ENCODE measurements at places on chromosomes 7 and 10.

DNA sequence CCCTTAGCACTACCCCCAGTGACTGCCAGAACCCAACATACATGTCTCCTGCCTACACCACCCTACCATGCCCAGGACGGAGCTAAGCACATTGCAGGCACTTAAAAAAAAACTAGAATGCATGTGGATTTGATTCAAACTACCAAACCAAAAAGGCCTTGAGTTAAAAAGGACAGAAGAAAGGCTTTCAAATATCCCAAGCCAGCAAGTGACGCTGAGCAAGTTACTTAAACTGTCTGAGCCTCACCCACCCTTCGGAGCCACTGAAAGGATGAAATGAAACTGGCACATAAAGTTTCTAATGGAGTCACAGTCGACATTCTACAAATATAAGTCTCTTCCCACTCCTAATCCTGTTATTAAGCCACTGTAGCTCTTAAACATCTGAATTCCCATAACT, 1.8 kb downstream of the CPXM2 start:
- DNase-seq: no peak

- DNase-seq: no peak
Observed at GRCh38 chr7:21076574-21076973, 289.9 kb upstream of the SP8 start.

- DNase-seq: no peak
Observed at GRCh38 chr7:30931929-30932540, 20.4 kb downstream of the AQP1 start.

DNA sequence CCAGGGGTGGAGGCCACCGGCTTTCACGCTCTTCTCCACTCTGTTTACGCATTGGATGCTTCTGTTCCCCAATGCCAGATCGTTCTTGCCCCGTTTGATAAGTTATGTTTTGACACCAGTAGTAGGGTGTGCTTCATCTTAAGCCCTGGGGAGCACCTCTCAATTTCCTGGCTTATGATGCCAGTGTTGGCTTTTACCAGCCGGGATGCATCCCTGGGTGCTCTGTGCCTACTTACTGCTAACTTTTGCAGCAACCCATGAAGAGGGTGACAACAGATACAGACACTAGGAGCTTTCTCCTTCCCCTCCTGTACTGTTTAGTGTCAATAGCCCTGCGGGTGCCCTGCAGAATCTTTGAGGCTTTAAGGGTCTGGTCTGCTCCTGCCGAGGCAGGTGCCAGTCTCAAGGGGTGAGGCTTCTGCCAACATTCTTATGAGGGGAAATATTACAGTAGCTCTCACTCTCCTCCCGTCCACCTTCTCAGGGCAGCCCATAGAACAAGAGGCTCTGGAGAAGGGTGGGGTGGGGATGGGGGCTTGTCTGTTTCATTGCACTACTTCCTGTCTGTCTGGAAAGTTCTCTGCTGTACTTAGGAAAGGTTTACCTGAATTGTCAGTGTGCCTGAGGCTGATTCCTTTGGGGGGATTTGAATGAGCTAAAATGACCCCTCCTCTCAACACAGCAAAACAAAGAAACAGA, 23.3 kb downstream of the ADCY1 start:
- DNase-seq: no peak

DNA sequence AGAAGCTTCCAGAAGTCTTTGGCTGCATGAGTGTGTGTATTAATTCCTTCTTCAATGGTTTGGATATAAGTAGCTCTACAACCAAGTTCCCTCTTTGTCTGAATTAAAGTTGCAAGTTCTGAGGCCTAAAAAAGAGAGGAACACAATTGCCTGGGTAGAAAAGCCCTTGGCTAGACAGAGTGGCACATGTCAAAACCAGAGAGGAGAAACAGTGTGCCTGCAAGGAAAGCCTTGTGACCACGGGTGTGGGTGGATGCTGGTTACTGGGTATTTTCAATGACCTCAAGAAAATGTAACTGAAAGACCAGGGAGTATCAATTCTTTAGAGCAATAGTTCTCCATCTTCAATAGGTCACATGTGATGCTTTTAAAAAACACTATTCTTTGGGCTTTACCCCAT, 148.3 kb downstream of the SVIL start:
- no peak for DNase-seq

- DNase-seq: no peak
Observed at GRCh38 chr7:20200361-20200760, 16.8 kb downstream of the MACC1 start.

DNA sequence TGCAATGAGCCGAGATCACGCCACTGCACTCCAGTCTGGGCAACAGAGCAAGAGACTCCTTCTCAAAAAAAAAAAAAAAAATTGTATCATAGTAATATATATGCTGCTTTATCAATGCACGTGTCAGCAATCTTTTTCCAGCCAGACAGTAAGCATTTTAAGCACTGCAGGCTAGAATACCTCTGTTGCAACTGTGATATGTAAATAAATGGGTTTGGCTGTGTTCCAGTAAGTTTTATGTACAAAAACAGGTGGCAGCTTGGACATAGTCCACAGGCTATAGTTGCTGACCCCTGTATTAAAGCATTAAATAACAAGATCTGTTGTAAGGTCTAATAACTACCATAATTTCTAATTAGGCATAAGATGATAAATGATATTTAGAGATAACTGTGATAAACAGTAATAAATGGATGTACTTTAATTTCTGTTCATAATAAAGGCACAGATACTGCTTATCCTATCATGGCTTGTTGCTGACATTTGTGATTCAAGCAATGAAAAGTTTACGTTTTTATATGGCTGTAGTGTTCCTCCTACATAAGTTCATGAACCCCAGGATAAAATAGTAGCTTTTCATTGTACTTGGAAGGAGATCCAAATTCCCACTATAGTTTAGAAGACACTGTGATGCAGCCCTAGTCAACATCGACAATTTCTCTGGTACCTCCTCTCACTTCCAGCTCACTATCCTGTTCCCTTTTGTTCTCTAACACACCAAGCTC, 161.4 kb downstream of the ELMO1 start:
- no peak for DNase-seq

DNA sequence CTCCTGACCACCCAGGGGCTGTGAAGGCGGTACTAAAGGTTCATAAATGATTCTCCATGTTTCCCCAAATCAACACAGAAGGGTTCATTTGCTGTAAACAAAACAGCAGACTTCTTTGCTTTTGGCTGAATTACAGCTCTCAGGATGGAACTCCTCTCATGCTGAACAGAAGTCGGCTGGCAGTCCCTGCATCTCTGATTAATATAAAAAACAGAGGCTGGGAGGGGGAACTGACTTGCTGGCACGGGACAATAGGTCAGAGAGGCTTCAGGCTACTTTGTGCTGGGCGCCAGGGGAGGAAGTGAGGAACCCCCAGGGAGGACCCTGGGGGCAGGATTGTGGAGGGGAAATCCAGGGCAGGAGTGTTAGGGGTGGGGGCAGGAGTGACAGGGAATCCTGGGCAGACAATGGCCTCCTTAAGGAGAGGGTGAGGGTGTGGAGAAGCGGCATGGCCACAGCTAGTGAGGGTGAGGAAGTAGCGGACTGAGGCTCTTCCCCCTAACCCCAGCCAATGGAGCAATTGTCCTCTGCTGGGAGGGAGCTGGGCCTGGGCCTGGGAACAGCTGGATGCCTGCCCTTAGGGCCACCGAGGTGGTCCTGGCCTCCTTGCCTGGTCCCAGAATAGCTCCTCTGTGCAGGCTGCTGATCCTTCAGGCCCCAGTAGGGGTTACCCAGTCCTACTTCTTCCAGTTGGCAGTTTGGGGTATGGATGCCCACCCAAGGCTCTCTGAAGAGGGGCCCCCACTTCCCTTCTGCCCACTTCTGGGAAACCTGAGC, 9.2 kb upstream of the SFRP5 start:
- no peak for DNase-seq

DNA sequence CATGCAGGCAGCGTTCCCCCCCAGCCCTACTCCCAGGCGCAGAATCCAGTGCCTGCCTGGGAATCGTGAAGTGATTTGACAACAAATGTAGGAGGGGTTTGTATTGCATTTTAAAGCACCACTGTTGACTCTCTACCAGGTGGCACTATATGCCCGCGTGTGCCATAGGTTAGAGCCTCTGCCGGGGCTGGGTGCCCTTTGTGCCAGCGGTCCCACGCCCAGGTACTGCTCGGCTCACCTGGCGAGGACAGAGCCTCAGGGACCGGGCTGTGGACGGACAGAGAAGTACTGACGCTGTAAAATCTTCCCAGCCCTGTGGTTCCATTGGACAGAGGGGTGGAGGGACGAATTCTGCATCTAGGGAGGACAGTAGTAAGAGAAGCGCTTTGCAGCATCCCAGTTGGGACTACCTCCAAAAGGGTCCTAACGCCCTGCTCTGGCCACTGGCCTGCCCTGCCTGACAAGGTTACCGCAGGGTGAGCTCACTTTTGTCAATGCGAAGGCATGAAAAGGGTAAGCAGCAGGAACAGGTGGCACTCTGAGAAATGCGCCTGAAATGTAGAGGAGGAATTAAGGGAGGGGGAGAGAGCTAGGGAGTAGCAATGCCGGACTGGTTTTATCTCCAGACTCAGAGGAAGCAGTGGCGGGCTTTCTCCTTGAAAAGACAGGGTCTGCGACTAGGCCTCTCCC, 788 bp upstream of the CACNA2D1 start:
- no peak for DNase-seq

GRCh38 chr7:69465262-69465661, 133.0 kb upstream of the AUTS2 start:
- DNase-seq: no peak

GRCh38 chr7:22108151-22108845, 162.6 kb upstream of the CDCA7L start:
- DNase-seq: no peak

DNA sequence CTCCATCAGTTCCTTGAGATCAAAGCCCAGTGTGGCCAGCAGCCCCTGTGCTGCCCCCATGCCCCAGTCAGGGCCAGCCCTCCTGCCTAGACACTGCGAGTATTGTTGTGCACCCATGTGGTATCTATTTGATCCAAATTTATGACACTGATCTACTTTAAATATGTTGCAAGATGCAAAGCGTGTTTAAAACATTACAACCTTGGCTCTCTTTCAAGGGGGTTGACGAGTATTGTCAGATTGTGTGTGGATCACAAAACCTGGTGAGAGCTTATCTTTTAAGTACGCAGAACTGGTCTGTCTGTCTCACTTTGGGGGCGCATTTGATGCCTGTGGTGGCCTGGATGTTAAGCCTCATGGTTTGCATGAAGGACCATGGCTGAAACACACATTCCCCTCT, 108.9 kb downstream of the COL13A1 start:
- DNase-seq: no peak

- peak; percentile 92 for DNase-seq
Observed at GRCh38 chr10:127148066-127148932, 48.1 kb downstream of the INSYN2A start.

- DNase-seq: no peak
Observed at GRCh38 chr7:5696346-5697110, 84.9 kb downstream of the RNF216 start.

- DNase-seq: no peak
Observed at GRCh38 chr7:81688622-81689411, 81.0 kb downstream of the HGF start.

DNA sequence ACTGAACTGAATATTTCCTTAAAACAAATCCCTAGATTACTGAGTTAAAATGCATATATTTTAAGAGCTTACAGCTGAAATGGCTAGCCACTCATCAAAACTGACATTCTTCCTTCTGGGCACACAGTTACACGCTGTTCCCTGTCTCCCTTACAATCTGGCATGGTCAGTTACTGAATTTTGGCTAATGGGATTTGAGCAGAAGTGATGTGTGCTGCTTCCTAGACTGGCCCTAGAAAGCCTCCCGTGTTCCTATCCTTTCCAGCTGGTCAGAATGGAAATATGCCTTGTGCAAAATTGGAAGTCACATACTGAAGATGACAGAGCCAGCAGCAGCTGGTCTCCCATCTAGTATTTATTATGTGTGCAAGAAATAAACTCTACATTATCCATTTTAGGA, 128.7 kb upstream of the NAMPT start:
- no peak for DNase-seq

DNA sequence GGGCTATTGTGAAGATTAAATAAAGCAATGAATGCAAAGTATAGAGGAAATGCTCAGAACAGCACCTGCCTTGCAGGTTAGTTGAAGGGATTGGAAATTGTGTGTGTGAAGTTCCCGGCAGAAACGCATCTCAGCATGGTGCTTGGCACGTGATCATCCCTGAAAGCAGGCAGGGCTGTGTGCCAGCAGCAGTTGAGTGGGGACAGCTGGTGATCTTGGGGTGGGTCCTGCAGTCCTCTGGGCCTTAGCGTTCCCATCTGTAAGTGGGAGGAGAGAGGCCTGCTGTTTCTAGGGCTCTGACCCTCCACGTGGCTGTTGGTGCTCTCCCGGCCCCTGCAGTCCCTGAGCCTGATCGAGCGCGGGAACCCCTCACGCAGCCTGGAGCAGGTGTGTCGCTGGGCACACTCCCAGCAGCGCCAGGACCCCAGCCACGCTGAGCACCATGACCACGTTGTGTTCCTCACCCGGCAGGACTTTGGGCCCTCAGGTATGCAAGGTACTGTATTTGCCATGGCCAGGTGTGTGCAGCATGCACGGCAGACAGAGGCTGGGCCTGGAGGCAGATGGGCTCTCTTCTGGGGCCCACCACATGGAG, 55.3 kb downstream of the TBATA start:
- no peak for DNase-seq

GRCh38 chr10:33967606-33968120, 633.2 kb upstream of the NRP1 start:
- no peak for DNase-seq

DNA sequence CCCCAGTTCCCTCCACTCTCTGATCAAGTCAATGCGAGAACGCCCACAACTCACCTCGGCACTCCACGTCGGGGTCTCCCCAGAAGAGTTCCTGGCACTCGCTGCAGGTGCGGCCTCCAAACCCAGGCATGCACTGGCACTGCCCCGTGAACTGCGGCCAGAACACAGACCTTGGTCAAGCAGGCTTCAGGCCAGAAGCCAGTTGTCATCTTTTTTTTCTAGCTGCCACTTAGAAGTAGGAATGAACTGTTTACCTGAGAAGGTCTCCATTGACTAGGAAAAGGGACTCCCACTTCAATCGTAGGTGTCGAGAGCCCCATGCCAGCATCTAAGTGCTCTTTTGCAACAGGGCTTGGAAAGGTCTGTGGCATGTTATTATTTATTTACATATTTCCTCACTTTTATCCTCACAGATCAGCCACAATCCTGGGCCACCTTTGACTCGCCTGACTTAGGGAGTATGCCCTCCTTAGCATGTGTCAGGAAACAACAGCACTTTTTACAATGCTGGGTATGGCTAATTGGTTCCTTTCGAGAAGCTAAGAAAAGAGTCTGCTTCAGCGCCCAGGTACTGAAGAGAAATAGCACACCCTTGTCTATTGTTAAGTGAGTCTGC, 51.7 kb downstream of the LAMB1 start:
- no peak for DNase-seq

- no peak for DNase-seq
Observed at GRCh38 chr10:73247509-73248258, 629 bp upstream of the DNAJC9 start.

- DNase-seq: no peak
Observed at GRCh38 chr7:2706685-2707126, 18.7 kb downstream of the AMZ1 start.

Data from astrocyte of the spinal cord (primary cell).